ENCODE measurements at places on chromosomes 1 and 21. TPM values are rescaled to one million over a fixed set of nuclear protein-coding genes. Genes with fewer than 3 reads are reported as not detected.

The PADI4 gene
- not detected for total RNA-seq

The MCOLN2 gene
- total RNA-seq, result not detected

The PYHIN1 gene
- total RNA-seq, result not detected

The OXCT2 gene
- total RNA-seq, result 1.8 TPM

Measured in hair follicle dermal papilla cell (primary cell).